Activated CD4-positive, alpha-beta T cell treated with anti-CD3 and anti-CD28 coated beads for 36 hours (primary cell): ENCODE measurements at places on chromosomes 12 and 14. TPM values are rescaled to one million over a fixed set of nuclear protein-coding genes. Genes with fewer than 3 reads are reported as not detected.

GRCh38 chr14:58876608-58877007 is 238.8 kb downstream of the DACT1 start:
- H3K4me1 ChIP-seq, result no peaks in the 10 kb centered on the region
- DNase-seq, result no peak
- no peak overlapping the region for H3K4me3 ChIP-seq
- peaks cover 3% of the 10 kb centered on the region for H3K27me3 ChIP-seq
- H3K36me3 ChIP-seq, result no peaks in the 10 kb centered on the region
- H3K27ac ChIP-seq, result no peak overlapping the region

GRCh38 chr12:96995861-96996260 is 88.8 kb downstream of the NEDD1 start:
- H3K4me1 ChIP-seq, result no peaks in the 10 kb centered on the region
- H3K27ac ChIP-seq, result no peak overlapping the region
- no peaks in the 10 kb centered on the region for H3K36me3 ChIP-seq
- H3K27me3 ChIP-seq, result peaks cover 13% of the 10 kb centered on the region

DNA sequence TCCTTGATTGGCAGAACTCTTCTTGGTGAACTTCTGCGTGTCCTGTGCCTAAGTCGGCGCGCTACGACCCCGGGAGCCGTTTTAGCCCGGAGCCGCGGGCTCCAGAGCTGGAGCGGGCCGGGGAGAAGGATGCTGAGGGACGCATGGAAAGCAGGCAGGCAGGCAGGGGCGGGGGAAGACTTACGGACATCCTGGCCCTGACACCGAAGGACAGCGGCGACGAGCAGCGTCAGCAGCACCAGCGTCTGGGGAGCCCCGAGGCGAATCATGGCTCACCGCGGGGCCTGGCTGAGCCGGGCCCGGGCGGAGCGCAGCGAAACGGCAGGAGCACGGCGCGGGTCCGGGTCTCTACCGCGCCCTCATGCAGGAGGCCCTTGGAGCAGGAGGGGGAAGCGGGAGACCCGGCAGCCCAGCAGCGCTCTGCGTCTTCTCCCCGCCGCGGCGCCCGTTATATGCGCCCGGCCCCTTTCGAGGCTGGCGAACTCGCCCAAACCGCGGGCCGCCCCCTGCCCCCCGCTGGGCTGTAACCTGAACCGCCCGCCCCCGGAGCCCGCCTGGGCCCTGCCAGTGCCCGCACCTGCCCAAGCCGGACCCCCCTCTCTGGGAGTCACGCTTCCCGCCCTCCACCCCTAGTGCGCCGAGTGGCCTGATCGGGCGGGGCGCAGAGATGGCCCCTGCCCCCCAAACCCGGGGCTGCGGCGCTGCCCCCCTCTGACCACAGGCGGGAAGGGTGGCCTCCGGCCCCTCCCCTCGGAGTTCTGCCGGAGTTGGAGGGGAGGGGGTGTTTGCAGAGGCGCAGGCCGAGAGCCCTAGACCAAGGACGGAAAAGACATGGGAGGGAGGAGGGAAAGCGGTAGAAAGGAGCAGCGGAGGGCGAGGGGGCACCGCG is at the start of gene COL2A1:
Gene COL2A1, minus strand, starts transcription at position 424 of the 889 bp plus-strand sequence. Its CDS starts 155 bp downstream, at position 269.
- peak; percentile 58 for DNase-seq
- peaks cover 77% of the 10 kb centered on the region for H3K27me3 ChIP-seq
- no peak within 1 kb of the TSS for H3K27ac ChIP-seq
- H3K4me3 ChIP-seq, result peak within 1 kb of the TSS; percentile 53
- H3K36me3 ChIP-seq, result no peaks in the 10 kb centered on the region
- peaks cover 32% of the 10 kb centered on the region for H3K4me1 ChIP-seq

- H3K27me3 ChIP-seq, result peaks cover 2% of the 10 kb centered on the region
- no peak for DNase-seq
- H3K4me1 ChIP-seq, result no peaks in the 10 kb centered on the region
- H3K36me3 ChIP-seq, result no peaks in the 10 kb centered on the region
Observed at GRCh38 chr12:16150276-16150675, 127.2 kb downstream of the SLC15A5 start.

DNA sequence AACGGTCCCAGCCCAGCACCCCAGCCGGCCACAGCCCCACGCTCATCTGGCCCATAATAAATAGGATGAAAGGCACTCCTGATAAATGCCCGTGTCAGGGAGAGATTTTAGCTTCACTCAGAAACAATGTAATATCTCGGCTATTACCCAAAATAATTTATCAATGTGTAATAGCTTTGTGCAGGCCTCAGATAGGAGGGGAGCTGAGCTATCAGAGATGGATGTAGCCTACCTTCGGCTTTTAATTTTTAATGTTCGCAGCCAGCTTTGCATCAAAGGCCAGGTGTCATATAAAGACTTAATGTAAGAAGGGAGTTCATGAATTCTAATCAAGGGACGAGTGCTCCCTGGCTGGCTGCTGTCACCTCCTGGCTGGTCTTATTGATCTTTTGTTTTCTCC is 171.9 kb downstream of the ESRRB start:
- no peaks in the 10 kb centered on the region for H3K36me3 ChIP-seq
- DNase-seq, result no peak
- no peak overlapping the region for H3K4me3 ChIP-seq
- no peaks in the 10 kb centered on the region for H3K4me1 ChIP-seq

DNA sequence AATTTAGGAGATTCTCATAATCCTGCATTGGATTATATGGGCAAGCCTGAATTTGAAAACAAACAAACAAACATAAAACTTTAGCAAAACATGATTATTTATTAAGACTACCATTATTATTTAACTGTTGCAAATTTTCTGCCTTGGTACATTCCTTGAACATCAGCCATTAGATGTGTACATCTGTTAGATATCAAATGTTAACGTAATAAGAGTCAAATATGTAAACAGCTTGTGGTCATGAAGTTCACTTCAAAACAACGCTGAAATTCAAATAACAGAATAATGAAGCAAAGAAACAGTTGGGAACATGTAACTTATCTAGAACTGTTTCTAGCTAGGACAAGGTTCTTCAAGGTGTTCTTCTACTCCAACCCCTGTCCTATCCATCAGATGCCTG is 14.3 kb upstream of the TMX1 start:
- no peaks in the 10 kb centered on the region for H3K36me3 ChIP-seq
- H3K27ac ChIP-seq, result no peak overlapping the region
- no peaks in the 10 kb centered on the region for H3K27me3 ChIP-seq
- H3K4me3 ChIP-seq, result no peak overlapping the region

GRCh38 chr14:52283099-52283498 is 15.6 kb downstream of the PTGDR start:
- peaks cover 22% of the 10 kb centered on the region for H3K4me1 ChIP-seq
- no peak overlapping the region for H3K4me3 ChIP-seq
- DNase-seq, result no peak
- peaks cover 10% of the 10 kb centered on the region for H3K27me3 ChIP-seq

DNA sequence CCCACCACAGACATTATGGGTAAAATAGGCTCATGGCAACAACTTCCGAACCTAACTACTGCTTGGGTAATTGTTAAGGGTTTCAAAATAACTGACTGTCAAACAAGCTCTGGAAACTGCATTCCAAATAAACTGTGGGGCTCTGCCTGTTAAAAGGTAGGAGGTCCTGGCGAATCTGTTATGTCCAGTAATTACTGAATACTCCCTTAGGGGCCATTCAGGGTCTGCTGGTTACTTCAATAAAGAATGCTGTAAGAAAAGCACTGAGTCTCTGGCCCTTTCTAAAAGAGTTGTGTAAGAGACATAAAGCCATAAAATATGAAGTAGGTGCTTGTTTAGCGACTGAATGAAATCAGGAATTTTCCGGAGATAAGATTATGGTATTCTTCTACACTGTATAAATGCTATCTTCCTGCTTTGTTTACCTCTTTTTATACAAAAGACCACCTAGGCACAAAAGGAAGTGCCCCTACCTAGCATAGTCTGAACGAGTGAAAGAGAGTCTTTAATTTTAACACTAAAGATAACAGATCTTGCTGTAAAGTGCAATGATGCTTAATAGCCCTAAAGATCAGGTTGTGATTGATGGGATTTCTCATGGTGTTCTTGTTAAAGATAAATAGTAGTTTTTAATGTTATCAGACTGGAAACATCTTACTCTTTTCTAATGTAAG is 127.8 kb downstream of the FBXL14 start:
- no peak overlapping the region for H3K4me3 ChIP-seq
- no peak overlapping the region for H3K27ac ChIP-seq
- H3K27me3 ChIP-seq, result no peaks in the 10 kb centered on the region
- H3K36me3 ChIP-seq, result peaks cover 4% of the 10 kb centered on the region
- no peaks in the 10 kb centered on the region for H3K4me1 ChIP-seq

DNA sequence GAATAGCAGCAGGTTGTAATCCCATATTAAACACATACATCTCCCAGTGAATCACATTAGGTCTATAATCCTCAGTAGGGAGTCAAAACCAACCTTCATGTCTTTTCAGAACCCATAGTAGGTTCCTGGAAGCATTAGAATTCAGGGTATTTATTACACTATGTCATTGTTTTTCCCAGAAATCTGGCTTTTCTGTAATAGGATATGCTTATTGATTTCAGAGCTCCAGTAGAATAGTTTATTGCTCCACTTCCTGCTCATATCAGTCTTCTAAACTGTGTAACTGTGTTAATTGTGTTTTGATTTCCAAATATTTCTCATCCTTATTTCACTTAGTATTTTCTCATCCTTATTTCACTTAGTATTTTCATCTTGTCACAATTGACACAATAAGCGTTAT is 268.0 kb downstream of the CCDC59 start:
- H3K27ac ChIP-seq, result no peak overlapping the region
- no peaks in the 10 kb centered on the region for H3K27me3 ChIP-seq
- no peaks in the 10 kb centered on the region for H3K4me1 ChIP-seq
- H3K36me3 ChIP-seq, result no peaks in the 10 kb centered on the region

GRCh38 chr14:39015360-39015961 is 87.6 kb downstream of the SEC23A start:
- H3K4me1 ChIP-seq, result no peaks in the 10 kb centered on the region
- no peak overlapping the region for H3K4me3 ChIP-seq
- peak; percentile 37 for DNase-seq
- H3K27me3 ChIP-seq, result no peaks in the 10 kb centered on the region
- no peaks in the 10 kb centered on the region for H3K36me3 ChIP-seq
- H3K27ac ChIP-seq, result no peak overlapping the region

- H3K4me3 ChIP-seq, result no peak overlapping the region
- no peaks in the 10 kb centered on the region for H3K27me3 ChIP-seq
- no peaks in the 10 kb centered on the region for H3K4me1 ChIP-seq
- DNase-seq, result no peak
- peaks cover 16% of the 10 kb centered on the region for H3K36me3 ChIP-seq
Observed at GRCh38 chr12:44640427-44641190, 235.5 kb downstream of the NELL2 start.

- peaks cover 3% of the 10 kb centered on the region for H3K4me1 ChIP-seq
- H3K4me3 ChIP-seq, result no peak overlapping the region
- no peaks in the 10 kb centered on the region for H3K27me3 ChIP-seq
- H3K36me3 ChIP-seq, result no peaks in the 10 kb centered on the region
- DNase-seq, result no peak
Observed at GRCh38 chr14:73944432-73945158, 5.3 kb downstream of the FAM161B start.

DNA sequence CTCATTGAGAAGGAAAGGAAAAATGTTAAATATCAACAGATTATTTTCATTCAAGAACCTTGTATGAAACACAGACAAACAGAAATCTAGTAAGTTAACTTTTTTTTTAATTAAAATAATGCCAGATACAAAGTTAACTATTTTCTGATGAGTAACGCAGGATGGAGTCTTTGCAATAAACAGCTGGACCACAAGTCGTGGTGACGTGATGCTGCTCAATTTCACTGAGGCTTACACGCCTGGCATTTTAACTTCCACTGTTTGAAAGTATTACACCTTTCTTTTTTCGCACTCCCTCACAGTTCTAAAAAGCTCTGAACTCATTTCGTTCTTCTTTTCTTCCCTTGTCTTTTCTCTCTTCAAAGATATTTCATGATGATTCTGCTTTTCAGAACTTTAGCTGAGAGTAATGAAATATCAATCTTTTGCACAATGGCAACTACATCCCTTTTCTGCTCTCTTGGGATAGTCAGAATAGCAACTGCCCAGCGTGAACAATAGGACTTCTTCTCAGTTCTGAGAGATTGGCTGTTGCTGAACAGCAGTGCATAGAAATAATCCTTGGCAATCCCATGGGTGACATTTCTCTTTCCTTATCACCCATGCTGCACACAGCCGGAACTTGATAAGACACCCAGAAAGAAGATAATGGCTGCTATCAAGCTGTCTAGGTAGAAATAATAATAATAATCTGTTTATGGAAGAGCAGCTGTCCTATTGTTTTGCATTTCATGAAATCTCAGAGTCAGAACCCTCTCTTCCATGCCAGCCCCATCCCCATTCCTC is 160.5 kb downstream of the BTG1 start:
- peaks cover 49% of the 10 kb centered on the region for H3K4me1 ChIP-seq
- H3K36me3 ChIP-seq, result peaks cover 3% of the 10 kb centered on the region
- no peak for DNase-seq
- no peak overlapping the region for H3K27ac ChIP-seq
- no peak overlapping the region for H3K4me3 ChIP-seq

DNA sequence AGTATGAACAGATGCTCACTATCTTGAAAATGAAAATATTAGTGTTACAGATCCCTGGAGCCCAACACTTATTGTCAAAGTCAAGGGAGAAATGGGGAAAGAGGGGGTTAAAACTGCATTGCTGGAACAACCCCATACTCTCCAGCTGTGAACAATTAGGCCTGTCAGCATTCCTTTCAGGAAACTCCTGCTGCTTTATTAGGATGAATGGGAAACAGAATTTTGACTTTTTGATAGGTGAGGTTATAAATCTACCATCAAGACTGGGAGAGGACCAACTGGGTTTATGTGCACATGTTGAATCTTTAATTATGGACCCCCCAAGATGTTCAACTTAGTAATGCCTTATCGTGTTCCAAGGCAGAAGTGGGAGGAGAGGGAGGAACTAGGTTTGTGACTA is 85.0 kb downstream of the TMTC1 start:
- H3K27me3 ChIP-seq, result no peaks in the 10 kb centered on the region
- DNase-seq, result no peak
- no peak overlapping the region for H3K4me3 ChIP-seq

DNA sequence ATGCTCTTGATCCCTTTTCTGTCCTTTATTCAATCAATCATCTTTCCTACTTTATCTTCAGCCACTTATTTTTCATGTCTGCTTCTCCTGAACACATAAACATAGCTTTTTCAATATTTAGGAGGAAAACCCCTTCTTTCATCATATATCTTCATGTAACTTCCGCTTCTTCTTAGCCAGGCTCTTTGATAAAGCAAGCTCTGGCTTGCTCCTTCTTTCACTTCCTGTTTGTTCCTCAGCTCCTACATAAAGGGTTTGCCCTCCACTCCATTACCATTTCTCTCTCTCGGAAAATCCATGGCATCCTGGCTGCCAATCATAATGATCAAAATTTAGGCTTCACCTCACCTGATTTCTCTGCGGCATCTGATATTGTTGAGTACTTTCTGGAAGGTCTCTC is 33.7 kb upstream of the HELB start:
- no peak for DNase-seq
- H3K27ac ChIP-seq, result no peak overlapping the region
- peaks cover 2% of the 10 kb centered on the region for H3K4me1 ChIP-seq
- no peaks in the 10 kb centered on the region for H3K27me3 ChIP-seq
- no peaks in the 10 kb centered on the region for H3K36me3 ChIP-seq
- no peak overlapping the region for H3K4me3 ChIP-seq

- peak overlapping the region; percentile 85 for H3K27ac ChIP-seq
- peaks cover 32% of the 10 kb centered on the region for H3K4me1 ChIP-seq
- DNase-seq, result no peak
- peak overlapping the region; percentile 81 for H3K4me3 ChIP-seq
Observed at GRCh38 chr12:132144810-132145168, 532 bp downstream of the NOC4L start.

The TEX22 gene
- 1.4 TPM for total RNA-seq

The TMEM30B gene
- total RNA-seq, result 2.1 TPM

The SERPINA1 gene
- total RNA-seq, result 140 TPM

The GTF2H3 gene
- total RNA-seq, result 77.1 TPM

The TOMM20L gene
- total RNA-seq, result not detected

The MYF6 gene
- not detected for total RNA-seq

The FAM186B gene
- total RNA-seq, result 0.07 TPM

The TBX3 gene
- not detected for total RNA-seq

The CTSG gene
- not detected for total RNA-seq

The TTC9 gene
- 6.4 TPM for total RNA-seq

The DGKA gene
- 341 TPM for total RNA-seq

The TAS2R9 gene
- not detected for total RNA-seq

The ANO6 gene
- total RNA-seq, result 20.3 TPM

The INHBE gene
- total RNA-seq, result 1.5 TPM
